ENCODE measurements at places on chromosomes 13 and 19.

DNA sequence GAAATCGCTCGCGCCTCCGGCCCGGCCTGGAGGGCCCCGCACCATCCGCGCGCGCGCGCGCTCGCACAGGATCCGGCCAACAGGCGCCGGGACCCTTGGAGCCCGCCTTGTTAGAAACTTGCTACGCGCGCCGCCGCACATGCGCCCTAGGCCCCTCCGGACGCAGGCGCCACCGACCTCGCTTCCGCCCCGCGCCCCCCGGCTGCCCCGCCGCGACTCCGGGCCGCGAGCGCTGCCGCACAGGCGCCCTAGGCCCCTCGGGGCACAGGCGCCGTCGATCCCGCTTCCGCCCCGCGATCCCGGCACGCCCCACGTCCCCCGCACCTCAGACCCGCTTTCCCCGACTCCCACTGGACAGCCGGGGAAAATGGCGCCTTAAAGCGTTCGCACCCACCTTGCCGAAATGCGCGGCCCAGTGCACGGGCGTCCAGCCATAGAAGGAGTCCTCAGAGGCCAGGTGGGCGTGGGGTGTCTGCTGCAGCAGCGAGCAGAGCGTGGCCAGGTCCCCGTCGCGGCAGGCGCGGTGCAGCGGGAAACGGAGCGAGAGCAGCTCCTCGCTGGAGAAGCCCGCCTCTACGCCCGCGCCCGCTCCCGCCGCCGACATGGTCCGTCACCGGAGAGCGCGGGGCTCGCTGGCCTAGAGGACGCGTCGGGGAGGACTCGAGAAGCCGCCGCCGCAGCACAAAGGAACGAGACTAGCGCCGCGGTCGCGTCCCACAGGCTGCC, 375 bp downstream of the ANKRD10 start:
- DNase-seq = no peak

GRCh38 chr13:97141564-97142005, 80.5 kb upstream of the MBNL2 start:
- peak; percentile 72 for DNase-seq

GRCh38 chr13:101398191-101398590, 18.1 kb downstream of the NALCN start:
- DNase-seq = no peak

DNA sequence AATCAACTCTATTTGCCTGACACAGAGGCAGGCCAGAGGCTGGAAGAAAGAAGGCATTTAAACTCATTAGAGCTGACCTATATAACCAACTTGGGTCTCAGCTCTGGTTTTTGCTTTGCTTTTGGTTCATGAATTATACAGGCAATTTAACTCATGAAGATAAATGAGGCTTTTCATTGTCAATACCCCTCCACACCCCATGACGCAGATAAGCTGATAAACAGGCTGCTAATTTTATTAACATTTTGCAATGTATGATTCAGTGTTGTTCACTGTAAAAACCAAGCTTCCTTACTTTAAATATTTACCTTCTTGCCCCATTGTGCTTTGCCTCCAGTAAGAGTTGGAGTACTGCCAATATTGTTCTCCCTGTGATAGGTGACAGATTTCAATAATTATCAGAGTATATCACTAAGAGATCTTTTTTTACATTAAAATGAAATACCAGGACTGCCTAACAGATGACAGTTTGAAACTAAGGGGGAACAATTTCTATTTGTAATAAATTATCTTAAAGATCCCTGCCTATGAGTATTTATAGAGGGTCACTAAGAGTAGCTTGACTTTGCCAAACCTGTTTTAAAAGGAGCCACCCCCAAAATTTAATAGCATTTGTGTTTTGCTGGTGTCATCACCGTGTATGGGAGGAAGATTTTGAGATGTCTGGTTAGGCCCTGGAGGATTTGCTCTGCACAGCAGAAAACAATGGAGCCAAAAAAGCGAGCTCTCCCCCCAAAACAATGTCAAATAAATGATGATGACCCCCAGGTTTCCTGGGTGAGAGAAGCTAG, 472.7 kb upstream of the NBEA start:
- no peak for DNase-seq

GRCh38 chr13:110116072-110116487, 190.9 kb downstream of the COL4A1 start:
- DNase-seq = no peak

DNA sequence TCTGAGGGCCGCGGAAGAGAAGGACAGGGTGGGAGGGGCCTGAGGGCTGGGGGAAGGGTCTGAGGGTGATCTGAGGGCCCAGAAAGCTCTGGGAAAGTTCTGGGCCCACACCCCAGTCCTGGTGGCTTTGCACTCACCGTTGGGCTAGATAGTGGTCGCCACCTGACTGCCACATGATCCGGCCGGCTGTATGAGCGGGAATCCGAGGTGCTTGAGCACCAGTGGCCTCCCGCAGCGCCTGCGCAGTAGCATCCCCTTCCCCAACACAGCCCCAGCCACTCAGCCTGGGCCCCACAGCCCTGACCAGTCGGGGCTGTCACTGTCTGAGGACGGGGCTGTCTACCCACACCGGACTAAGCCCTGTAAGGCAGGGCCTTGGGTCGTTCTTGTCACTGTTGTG, 15.0 kb downstream of the PRODH2 start:
- no peak for DNase-seq

- DNase-seq = no peak
Measured at GRCh38 chr19:1070931-1071791, 4.2 kb downstream of the ARHGAP45 start.

GRCh38 chr13:102945886-102946285, 100.1 kb downstream of the ERCC5 start:
- no peak for DNase-seq

DNA sequence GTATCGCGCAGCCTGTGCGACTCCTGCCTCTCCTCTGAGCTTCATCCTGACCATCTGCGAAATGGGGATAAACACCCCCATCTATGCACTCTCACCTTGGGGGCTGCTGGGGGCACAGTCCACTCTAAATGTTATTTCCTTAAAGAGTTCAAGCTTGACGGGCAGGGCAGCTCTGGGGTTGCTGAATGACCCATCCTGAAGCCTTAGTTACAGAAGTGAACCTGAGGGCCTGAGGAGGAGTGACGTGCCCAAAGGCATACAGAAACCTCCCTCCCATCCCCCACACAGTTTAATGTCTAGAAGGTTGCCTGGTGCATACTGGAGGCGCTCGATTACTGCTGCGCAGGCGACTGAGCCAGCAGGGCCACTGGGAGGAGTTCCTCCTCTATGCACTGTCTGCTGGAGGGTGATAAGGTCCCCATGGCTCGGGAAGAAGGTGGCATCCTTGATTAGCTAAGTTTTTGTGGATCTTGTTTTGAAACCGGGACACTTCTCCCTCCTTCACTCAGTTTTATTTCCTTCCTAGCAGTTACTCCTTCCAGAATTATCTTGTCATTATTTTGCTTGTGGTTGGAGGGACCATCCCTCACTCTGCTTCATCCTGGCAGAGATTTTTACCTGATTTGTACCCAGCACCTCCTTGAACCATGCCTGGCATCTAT, 572 bp upstream of the FKBP8 start:
- no peak for DNase-seq

GRCh38 chr19:359653-359925, 15.0 kb upstream of the MIER2 start:
- DNase-seq = no peak

DNA sequence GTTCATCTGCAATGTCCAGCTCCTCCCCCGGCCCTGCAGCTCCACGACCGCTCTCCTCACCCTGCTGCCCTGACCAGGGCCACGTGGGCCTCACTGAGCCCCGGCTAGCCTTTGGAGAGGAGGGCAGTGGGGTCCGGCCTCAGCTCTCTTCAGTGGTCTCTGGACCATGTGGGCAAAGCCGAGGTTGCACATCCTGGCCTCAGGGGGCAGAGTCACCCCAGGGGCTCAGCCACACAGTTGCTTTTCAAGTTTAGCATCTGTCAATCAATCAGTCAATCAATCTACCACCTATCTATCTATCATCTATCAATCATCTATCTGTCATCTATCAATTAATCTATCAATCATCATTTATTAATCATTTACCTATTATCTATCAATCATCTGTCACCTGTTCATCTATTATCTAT, 3.0 kb upstream of the DIRAS1 start:
- no peak for DNase-seq

DNA sequence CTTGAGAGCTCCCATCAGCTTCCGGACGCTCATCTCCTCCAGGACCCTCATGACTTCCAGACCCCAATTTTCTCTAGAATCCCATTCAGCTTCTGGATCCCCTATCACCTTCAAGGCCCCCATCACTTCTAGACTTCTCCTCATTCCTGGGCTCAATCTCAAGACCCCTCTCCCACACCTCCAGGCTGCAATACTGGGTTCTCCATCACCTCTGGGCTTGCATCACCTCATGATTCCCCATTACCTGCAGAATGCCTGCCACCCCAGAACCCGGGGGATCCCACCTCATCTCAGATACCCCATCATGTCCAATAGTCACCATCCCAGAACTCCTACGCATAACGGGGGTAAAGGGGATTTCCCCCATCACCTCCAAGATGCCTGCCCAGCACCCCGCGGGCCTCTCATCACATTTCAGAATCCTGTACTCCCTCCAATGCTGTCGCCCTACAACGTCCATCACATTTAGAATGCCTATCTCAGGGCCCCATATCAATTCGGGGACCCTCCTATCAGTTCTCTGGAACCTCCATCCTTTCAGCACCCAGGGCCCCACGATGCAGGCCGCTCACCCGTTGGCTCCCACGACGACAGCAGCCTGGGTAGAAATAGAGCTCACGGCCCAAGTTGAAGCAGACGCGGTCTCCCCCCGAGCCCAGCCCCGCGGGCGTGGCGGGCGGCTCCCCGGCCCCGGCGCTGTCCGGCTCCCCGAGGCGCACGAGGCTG, 738 bp downstream of the DMWD start:
- DNase-seq = no peak

DNA sequence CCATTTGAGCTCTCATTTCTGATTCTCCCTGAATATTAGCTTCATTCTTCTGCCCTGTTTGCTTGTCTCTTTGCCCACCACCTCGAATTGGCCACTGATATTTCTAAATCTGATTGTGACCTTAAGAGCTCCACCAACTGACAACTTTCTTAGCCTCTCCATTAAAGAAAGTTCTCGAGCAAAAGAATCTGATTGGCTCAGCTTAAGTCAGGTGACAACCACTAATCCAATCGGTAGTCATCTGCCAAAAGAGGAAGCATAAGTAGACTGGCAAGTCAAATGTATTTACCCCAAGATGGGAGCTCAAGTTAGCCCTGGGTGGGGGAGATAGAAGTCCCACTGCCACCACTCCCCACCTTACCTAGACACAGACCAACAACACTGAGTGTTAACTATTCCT, 41.5 kb downstream of the NOTCH3 start:
- DNase-seq = no peak

DNA sequence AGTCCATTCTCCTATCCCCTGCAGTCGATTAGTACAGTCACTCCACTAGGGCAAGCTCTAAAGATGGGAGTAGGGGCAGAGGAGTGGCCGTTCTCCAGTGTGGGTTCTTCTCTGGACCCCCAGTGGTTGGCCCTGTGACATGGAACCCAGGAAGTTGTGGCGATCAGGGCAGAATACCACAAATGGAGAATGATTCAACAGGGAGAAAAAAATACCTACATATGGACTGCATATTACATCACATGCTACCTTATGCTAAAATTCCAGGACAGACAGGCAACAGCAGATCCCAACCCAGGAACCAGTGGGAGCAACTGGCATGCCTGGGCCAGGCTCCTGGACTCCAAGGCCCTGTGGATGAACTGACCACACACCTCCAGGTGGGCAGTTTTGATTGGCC, 20.4 kb downstream of the POU2F2 start:
- no peak for DNase-seq

DNA sequence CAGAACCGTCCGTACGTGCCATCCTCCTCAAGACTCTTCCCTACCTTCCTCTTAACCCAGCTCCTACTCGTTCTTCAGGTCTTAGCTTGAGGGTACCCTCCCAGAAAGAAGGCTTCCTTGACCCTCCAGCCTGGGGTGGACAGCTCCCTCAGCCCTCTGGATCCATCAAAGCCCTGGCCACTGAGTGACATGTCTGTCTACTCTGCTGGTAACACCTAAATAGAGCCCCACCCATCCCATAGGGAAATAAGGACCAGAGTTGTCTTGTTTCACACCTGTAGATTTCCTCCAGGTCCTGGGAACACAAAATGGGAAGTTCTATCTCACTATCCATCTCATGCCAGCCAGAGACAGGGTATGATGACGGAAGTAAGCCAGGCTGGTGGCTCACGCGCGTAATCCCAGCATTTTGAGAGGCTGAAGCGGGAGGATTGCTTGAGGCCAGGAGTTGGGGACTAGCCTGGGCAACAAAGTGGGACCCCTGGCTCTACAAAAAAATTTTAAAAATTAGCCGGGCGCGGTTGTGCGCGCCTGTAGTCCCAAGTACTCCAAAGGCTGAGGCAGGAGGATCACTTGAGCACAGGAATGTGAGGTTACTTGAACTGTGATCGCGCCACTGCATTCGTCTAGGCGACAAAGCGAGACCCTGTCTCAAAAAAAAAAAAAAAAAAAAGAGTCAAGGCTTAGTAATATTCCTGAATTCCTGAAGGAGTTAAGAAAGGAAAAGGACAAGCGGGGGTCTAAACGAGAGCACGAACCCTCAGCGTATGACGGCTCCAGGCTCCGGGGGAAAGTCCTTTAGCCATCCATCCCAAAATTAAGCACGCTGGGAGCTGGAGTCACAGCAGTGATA, 566 bp upstream of the CCDC97 start:
- no peak for DNase-seq

- DNase-seq = peak; percentile 79
Measured at GRCh38 chr13:111228262-111229144, 91.9 kb upstream of the TEX29 start.

GRCh38 chr13:71524613-71525304, 342.2 kb downstream of the DACH1 start:
- DNase-seq = no peak

- no peak for DNase-seq
Measured at GRCh38 chr13:99970651-99971575, 654 bp downstream of the ZIC5 start.

DNA sequence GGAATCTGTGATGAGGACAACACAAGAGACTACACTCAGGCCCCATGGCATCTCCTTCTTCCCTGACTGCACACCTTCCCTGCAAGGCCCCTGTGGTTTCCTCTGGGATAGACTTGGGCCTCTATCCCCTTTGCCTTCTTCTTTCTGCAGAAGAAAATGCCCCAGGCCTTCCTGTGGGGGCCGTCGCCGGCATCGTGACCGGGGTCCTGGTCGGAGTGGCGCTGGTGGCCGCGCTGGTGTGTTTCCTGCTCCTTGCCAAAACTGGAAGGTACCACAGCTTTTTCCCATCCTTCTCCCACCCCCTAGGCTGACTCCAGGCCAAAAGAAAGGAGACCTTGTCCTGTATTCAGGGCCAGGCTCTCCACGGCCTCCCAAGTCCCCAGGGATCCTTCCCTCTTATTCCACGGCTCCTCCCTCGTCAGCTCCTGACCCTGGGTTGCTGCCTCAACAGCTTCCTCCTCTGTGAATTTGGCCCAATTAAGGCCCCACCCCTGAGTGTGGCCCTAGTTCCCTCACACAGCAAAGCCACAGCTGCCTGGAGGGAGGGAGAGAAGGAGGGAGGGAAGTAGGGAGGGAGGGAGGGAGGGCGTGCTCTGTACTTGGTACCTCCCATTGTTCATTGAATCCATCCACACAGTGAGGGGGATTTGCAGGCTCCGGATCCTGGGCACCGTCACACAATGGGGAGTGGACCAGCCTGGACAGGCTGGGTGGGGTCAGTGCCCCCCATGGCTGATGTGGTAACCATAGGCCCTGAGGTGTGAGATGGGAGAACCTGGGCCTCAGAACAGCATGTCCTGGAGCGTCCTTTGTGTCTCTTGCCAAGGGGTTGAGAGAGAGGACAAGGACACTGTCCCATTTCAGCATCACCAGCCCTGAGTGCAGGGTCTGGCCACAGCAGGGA, 12.5 kb downstream of the CEACAM3 start:
- no peak for DNase-seq

GRCh38 chr19:50244695-50245094, 41.3 kb downstream of the MYH14 start:
- no peak for DNase-seq

All from smooth muscle cell of the brain vasculature (primary cell).